Activated naive CD4-positive, alpha-beta T cell treated with anti-CD3 and anti-CD28 coated beads for 36 hours (primary cell): ENCODE measurements at places on chromosomes 13 and 19. TPM values are rescaled to one million over a fixed set of nuclear protein-coding genes. Genes with fewer than 3 reads are reported as not detected.

DNA sequence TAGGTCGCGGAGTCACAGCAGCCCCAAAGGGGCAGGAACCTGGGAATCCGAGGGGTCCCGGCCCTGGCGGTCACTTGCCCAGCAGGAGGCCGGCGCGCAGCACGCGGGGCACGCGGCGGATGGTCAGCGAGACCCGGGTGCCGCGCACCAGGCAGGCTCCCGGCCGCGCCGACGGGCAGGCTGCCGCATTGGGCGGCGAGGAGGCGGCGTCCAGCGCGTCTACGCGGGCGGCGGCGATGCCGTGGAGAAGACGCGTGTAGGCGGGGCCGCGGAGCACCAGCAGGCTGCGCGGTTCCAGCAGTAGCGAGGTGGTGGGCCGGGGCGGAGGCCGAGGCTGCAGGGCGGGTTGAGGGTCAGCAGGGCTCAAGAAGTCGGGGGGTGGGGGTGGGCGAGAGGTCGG, 607 bp upstream of the SYNE4 start:
- DNase-seq, result peak; percentile 50

PLPP2 gene
- 0.41 TPM for total RNA-seq

DNA sequence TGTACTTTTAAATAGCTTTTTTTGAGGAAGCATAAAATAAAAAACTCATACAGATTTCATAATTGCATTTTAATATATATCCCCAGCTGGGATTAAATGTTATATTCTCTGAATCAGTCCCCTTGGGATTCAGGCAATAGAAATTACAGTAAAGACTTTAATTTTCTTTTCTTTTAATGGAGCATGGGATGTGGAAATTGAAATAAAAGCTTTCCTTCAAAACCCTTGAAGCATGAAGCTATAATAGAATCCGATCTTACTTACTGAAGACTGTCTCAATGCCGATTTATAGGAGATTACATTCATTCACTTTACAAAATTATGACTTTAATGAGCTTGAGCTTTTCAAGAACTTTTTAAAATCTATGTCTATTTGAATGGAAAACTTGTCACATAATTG, 243.4 kb downstream of the SPRY2 start:
- no peak for DNase-seq

C13orf42 gene
- total RNA-seq, result not detected

DNA sequence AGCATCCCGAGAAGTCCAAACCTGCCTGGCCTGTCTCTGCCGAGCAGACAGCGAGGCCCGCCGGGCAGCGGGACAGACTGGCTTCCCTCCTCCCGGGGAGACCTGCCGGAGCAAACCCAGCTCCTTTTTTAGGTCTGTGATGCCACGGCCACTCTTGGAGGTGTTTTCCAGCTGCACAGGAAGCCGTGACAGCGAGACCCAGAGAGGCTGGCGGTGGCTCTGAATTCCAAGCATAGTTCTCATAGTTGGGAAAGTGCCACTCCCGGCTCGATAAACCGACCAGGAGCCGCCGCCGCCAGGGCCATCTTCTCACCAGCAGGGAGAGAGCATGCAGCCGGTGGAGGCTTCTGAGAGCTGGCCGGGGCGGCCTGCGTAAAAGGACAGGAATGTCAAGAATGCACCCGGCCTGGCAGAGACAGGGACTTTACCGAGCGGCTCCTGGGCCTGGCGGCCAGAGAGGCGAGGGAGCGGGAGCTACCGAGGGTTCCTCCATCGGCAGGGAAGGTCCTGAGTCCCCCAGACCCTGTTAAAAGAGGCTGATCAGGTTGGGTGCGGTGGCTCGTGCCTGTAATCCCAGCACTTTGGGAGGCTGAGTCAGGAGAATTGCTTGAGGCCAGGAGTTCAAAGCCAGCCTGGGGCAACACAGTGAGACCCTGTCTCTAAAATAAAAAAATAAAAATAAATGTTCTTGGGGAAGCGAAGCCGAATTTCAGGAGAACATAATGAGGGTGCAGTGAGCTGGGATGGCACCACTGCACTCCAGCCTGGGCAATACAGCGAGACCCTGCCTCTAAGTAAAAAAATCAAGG, 64.9 kb downstream of the GADD45B start:
- DNase-seq, result no peak

DNA sequence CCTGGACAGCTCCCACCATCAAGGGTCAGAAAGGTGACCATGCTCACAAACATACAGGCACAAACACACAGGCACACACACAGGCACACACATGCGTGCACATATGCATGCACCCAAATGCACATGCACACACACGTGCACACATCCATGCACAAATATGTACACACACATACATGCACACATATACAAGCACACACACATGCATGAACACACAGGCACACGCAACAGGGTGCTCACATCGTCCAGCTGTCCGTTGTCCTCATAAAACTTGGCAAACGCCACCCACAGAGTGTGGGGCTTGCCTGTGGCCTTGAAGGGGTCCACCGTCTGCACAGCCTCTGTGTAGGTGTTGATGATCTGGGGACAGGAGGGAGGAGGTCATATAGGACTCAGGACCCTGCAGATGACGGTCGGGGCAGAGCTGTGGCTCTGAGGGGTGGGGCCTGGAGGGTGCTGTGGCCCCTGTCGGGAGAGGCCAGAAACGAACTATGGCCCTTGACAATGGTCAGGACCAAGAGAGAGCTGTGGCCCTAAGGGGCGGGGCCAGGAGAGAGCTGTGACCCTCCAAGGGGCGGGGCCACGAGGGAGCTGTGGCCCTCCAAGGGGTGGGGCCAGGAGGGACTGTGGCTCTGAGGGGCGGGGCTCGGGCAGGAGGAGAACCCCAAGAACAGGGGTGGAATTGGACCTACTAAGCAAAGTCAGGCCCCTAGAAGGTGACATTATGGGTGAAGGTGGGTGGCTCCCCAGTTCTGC, 6.2 kb downstream of the XAB2 start:
- no peak for DNase-seq

- no peak for DNase-seq
Measured at GRCh38 chr19:32176591-32176990, 168.8 kb upstream of the ZNF507 start.

THSD8 gene
- 43.2 TPM for total RNA-seq

C19orf81 gene
- total RNA-seq, result 1.7 TPM

- no peak for DNase-seq
Measured at GRCh38 chr13:62483774-62484173, 1068.1 kb upstream of the PCDH20 start.

- DNase-seq, result no peak
Measured at GRCh38 chr13:73422973-73423372, 364.2 kb downstream of the KLF5 start.

DNA sequence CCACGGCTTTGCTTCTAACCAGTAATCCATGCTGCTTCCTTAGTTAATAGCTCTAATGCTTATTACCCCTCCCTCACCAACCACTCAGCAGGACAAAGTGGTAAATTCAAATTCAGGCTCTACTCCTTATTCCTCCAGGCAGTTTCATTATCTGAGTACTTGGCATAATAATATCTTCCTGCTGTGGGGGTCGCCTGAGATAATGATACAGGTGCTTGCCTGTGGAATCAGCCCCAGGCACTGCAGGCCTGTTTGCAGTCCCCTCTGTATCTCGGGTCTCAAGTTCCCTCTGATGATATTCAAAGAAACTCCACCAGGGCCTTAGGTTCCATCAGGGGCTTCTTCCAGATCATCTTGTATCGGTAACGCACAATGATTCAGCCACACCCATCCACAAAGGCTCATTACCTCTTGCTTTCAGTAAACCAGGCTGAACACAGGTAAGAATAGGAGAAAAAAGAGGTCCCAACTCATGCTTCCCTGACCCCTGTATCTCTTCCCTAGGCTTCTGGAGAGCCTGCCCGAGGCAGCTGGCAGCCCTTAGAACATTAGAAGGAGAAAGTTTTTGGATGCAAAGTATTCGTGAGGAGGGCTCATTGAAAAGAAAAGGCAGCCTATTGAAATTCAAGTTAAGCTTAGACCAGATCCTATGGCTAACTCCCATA, 14.3 kb upstream of the FOXO1 start:
- DNase-seq, result no peak

SIGLEC6 gene
- not detected for total RNA-seq

PRR19 gene
- 0.27 TPM for total RNA-seq

CYP2A6 gene
- not detected for total RNA-seq

DNA sequence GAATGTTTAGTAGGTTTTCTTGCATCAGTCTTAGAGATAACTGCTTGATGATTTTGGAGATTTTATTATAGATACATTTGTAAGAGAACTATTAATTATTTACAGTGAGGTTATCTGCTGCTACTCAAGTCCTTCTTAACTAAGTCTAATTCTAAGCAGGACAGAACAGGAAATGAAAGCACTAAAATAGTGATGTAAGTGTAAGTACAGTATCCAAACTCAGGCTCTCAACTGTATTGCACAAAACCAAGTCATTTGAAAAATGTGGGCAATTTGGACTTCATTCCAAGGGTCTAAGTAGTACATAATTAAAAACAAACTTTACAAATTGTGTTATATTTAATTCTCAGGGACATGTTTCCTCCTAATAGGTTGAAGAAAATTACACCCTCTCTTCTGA, 417.1 kb downstream of the ITGBL1 start:
- DNase-seq, result no peak
